B cell (primary cell): ENCODE measurements at places on chromosomes 5 and 9.

DNA sequence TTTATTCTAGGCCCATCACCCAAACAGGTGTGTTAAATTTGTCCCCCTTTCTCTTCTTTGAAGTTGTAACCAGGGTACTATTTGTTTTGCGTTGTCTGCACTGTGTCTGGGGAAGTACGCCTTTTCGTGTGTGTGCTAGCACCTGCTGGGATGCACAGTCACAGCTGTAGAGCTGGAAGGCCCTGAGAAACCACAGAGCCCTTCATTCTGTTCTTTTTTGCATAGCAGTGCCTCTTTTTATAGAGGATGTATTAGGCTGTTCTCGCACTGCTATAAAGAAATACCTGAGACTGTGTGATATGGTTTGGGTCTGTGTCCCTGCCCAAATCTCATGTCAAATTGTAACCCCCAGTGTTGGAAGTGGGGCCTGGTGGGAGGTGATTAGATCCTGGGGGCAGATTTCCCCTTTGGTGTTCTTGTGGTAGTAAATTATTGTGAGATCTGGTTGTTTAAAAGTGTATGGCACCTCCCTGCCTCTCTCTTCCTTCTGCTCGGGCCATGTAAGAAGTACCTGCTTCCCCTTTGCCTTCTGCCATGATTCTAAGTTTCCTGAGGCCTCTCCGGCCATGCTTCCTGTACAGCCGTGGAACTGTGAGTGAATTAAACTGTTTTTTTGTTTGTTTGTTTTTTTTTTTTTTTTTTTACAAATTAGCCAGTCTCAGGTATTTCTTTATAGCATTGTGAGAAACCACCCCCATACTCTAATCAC lies 14.0 kb downstream of the SEC61B start:
- DNase-seq = peak; percentile 83

GRCh38 chr5:5080790-5081189 lies 59.3 kb upstream of the ADAMTS16 start:
- no peak for DNase-seq

GRCh38 chr9:113340011-113340699 lies at the start of gene WDR31:
TSS of gene WDR31 (minus strand) at chr9:113340275. CDS start at chr9:113332022, 8,253 bp downstream.
- peak; percentile 84 for DNase-seq

DNA sequence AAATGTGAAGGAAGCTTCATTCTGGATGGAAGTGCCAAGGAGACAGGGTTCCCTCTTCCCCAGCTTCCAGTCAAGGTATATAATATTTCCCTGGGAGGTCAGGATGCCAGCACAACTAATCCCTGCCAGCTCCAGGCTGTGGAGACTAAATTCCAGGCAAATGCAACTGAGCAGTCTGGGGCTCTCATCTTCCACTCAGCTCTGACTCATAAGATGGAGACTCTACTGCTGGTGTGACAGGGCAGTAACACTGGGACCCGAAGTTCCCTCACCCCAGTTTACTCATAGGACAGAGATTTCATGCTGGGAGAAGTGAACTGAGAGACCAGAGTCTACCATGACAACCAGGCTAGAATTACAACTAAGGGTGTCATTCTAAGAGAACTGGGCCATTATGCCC lies 235.4 kb downstream of the FSTL4 start:
- no peak for DNase-seq

DNA sequence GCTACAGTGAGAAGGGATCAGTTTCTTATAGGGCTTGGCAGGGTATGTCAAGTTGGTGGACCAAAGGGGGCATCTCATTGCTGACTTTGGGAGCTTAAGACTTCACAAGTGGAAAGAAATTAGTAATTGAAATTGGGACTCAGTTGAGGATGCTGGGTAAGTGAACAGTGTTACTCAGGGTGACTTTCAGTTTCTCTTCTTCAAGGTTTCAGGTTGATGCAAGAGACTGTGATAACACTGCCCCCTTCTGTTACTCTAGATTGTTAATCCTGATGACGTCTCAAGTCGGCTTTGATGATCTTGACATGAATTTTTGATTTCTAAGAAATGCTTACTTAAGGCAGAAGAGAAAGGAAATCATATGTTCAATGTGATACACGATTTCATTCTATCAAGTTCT lies 21.3 kb downstream of the KCTD16 start:
- DNase-seq = peak; percentile 86

DNA sequence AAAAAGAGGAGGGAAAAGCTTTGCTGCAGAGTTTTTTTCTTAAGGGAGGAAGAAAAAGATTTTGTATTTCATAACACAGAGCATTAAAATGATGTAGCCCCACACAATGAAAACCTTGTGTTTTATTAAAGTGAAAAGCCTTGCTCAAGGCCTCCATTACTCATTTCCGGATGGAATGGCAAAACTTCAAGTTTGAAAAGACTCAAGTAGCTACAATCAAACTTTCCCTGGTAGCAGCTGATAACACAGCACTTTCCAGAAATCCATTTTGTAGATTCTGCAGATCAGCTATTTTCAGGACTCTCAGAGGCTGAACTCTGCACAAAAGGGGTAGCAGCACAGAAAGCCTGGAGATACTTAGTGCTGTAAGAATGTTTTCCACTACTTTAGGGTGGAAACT lies 374.8 kb downstream of the NFIB start:
- DNase-seq = no peak

GRCh38 chr5:145587710-145588109 lies 247.4 kb downstream of the PRELID2 start:
- no peak for DNase-seq

- DNase-seq = no peak
Measured at GRCh38 chr9:2816476-2817141, 27.3 kb downstream of the PUM3 start.

GRCh38 chr9:134617836-134618162 lies 23.8 kb upstream of the COL5A1 start:
- DNase-seq = no peak

DNA sequence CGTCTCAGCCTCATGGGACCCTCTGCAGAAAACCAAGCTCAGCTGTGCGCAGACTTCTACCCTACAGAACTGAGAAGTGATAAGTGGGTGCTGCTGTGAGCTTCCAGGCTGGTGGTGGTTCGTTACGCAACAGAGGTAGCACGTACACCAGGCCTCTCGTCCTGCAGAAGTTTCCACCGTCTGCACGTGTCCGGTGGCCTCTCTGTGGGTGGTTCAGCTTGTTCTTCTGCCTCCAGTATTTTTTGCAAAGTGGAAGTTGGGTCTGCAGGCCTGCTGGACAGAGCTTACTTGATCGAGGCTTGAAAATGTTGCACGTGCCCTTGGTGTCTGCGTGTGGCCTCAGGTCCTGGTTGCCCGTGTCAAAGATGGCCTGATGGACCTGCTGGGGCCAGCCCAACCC lies 27.5 kb downstream of the KCNT1 start:
- no peak for DNase-seq

DNA sequence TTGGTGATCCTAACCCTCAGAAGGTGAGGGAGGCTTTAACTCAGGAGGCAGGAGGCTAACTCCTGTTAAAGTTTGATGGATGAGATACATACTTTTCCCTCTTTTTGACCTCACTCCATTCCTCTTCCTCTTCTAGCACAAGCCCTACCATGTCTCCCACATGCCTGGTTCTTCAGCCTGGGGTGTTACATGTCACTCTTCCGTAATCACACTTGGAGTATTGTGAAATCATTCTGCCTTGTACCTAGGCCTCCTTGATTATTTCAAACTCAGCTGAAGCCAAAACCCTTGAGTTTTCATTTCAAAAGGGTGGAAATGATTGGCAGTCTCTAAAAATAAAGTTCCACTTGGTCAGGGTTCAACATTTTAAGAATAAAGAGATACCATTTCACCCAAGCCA lies 1.8 kb downstream of the PLAC8L1 start:
- DNase-seq = no peak

DNA sequence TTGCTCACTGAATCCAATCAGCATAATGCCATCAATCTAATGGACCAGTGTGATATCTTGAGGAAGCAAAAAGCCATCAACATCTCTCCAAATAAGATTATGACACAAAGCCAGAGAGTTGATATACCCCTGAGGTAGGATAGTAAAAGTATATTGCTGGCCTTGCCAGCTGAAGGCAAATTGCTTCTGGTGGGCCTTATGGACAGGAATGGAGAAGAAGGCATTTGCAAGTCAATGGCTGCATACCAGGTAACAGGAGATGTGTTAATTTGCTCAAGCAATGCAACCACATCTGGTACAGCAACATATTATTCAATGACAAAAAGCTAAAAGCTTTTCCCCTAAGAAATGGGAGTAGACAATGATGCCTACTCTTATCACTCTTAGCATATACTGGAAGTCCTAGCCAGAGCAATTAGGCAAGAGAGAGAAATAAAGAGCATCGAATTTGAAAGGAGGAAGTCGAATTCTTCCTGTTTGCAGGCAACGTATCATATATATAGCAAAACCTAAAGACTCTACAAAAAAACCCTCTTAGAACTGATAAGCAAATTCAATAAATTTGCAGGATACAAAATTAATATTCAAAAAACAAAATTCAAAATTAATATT lies 216.1 kb upstream of the RASA1 start:
- no peak for DNase-seq

DNA sequence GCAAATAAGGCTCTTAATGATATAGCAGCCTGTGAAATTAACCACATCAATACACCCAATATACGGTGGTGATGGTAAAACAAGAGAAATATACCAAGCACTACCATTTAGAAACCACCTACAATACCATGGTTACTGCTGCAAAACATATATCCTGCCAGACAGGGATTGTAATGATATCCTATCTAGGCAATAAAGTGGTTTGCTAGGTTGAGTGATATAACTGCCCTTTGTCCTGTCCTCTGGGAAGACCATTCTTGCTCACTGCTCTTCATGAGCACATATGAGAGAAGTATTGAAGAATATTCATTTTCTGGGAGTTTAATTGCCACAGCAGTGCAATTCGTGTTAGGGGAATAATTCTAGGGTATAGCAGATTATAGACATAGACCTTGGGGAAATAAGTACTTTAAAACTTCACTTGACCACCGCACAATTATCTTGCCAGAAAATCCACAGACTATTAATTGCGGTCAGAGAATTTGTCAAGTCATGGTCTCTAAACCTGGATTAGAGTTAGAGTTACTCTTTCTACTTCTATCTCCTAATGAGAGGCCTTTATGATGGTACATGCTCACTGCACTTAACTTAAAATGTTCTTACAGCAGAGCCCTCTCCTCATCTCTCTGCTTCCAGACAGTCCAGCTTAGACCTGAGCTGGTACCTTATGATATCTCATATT lies 413.0 kb downstream of the ZNF608 start:
- DNase-seq = no peak
